ENCODE measurements at places on chromosomes 11 and 22. TPM values are rescaled to one million over a fixed set of nuclear protein-coding genes. Genes with fewer than 3 reads are reported as not detected.

The GGTLC3 gene
- 4.6 TPM for total RNA-seq

DNA sequence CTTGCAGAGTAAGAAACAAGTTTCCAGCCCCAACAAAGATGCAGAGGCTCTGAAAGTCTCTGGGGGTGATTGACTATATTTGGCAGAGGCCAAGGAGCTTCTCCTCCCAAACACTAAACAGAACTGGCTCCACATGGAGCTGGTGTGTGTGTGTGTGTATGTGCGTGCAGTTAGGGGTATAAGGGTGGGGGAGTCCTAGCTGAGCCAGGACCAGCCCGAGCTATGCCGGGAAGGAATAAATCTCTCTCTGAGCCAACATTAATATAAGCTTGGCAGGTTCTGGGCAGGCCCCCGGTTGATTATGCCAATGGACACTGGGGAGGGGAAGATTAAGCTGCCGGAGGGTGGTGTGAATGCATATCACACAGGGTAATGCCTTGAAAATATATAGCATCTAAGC, 324.2 kb downstream of the MIAT start:
- DNase-seq = no peak

DNA sequence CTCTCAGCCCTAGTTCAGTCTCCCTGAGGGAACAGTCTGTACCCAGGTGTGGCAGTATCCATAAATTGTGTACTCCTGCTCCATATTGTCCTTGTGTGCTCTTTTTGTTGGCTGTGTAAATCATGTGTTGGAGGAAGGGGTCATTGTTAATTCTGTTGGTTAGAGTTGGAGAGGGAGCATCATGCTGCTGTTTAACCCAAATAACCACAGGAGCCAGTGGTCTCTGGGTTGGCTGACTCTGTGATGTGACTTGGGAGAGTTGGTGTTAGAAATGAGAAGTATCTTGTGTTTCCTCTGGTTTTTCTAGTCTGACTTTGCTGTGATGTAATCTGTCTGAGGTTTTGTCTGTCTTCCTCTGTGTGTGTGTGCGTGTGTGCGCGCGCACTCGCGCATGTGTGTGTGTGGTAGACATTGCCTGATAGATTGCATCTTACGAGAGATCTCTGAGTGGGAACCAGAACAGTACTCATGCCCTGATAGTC, 30.5 kb downstream of the CTNND1 start:
- DNase-seq = peak; percentile 68

The CD82 gene
- total RNA-seq = 140 TPM

The GPHA2 gene
- total RNA-seq = not detected

The OR51I1 gene
- not detected for total RNA-seq

DNA sequence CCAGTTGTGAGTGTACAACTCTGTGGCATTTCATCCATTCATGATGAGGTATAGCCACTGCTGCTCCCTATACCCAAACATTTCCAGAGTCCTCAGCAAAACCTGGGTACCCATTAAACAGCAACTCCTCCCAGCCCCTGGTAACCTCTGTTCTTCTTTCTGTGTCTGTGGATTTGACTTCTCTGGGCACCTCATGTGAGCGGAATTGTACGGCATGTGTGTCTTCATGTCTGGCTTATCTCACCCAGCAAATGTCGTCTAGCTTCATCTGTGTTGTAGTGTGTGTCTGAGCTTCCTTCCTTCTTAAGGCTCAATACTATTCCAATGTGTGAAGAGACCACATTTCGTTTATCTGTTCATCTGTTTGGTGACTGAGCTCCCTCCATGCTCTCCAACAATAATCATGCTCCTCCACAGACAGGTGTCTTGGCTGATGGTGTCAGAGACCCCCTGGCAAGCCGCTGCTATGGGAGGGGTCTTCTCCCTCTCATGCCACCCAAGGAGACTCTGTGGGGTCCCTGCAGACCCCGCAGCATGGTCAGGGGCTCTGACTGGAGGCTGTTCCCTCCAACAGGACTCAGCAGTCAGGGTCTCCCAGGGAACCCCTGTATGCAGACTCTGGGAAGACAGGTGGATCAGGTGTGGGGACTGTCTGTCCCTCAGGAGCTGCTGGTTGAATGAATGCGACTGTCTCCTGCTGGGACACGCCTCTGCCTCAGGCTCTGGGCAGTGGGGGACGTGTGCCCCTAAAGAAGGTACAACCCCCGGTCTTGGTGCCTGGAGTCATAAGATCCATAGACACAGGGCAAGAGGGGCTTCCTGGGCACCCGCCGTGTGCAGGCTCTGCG, 52.7 kb downstream of the SMIM38 start:
- no peak for DNase-seq

The NCR3LG1 gene
- 11.7 TPM for total RNA-seq

DNA sequence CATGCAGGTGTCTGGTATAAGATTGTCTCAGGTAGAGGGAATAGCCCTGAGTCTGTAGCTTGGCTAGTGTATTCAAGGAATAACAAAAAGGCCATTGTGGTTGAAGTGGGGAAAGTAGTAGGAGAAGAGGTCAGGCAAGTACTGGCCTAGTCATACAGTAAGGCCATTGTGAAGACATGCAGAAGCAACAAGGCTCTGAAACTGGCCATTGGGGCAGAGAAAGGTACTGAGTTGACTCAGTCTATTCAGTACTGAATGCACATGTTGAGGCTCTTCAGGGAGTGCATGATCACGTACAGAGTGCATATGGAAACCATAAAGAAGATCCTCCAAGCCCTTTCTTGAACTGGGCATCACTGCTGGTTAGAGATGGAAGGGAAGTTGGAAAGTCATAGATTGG, 477.6 kb downstream of the SOX6 start:
- no peak for DNase-seq

DNA sequence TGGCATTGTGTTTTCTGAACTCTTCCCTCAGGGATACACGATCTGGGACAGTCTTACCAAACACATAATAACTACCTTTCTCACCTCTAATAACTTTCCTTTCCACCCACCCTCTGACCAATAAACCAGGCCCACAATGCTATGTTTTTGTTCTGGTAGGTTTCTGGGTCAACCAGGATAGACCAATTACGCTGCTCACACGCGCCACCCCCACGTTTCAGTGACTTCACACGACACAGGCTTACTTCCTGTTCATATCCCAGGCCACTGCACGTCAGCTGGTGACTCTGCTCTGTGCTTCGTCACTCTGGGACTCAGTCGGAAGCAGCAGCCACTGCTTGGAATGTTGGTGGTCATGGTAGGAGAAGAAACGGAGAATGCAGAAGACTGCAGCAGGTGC, 2.5 kb downstream of the KRTAP5-4 start:
- DNase-seq = peak; percentile 1

The OR51B4 gene
- not detected for total RNA-seq

DNA sequence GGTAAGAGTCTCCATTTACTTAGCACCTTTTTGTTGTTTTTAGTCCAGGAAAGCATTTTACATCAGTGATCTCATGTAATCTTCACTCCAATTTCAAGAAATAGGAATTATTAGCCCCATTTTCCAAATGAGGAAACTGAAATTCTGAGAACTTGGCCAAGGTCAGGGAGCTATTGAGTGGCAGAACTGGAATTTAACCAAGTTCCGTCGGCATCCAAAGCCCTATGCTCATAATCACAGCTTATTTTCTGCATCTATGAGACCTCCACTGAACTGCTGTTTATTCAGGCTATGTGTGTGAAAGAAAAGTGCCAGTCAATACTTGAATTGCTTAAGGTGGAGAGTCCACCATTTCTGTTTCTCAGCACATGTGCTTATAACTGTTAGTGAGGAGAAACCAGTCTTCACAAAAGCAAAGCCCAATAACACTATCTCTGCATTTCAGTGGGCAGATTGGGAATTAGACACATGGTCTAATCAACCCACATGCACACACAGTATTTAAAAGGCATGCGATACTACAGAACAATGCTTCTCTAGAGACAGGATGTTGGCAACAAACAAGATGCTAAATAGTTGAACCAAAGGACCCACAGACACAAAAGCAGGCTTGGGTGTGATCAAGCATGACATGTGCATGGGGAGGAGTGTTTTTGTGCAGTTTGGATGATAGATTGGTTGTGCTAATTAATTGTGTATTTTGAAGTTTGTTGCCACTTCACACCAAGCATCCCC, 780.6 kb downstream of the OPCML start:
- no peak for DNase-seq

DNA sequence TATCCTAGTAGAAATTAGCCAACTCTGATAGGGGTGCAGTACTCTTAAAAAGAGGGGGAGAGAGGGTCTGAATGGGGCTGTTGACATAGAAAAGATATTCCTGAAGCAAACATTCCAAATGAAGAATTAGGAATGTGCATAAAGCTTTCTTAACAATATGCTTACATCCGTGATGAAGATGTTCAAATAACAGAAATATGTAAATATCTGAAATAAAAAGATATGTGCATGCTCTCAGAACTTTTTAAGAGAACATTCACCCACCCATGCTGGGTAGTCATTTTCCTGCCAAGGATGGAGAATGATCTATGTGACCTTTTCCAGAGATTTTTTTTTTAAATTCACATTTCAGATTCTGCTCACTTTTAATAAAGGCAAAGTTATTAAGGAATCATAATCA, 80.6 kb downstream of the GRIA4 start:
- no peak for DNase-seq

- no peak for DNase-seq
These were observed 91.7 kb downstream of the PIWIL4 start for GRCh38 chr11:94658888-94659287.

- no peak for DNase-seq
These were observed 65.6 kb upstream of the CRYBB3 start for GRCh38 chr22:25134028-25134427.

The BAIAP2L2 gene
- 359 TPM for total RNA-seq

The MS4A2 gene
- total RNA-seq = 3.3 TPM

DNA sequence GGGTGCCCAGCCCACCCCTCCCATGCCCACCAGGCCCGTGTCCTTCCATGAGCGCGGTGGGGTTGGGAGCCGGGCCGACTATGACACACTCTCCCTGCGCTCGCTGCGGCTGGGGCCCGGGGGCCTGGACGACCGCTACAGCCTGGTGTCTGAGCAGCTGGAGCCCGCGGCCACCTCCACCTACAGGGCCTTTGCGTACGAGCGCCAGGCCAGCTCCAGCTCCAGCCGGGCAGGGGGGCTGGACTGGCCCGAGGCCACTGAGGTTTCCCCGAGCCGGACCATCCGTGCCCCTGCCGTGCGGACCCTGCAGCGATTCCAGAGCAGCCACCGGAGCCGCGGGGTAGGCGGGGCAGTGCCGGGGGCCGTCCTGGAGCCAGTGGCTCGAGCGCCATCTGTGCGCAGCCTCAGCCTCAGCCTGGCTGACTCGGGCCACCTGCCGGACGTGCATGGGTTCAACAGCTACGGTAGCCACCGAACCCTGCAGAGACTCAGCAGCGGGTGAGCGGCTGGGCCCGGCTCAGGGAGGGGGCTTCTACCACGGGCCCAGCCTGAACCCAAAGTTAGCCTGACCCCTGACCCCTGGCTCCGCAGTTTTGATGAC, 3.0 kb downstream of the PKP3 start:
- DNase-seq = no peak

- no peak for DNase-seq
These were observed 2.1 kb downstream of the FEZ1 start for GRCh38 chr11:125494031-125494360.

- DNase-seq = no peak
These were observed 3.3 kb downstream of the KCNQ1 start for GRCh38 chr11:2447951-2448650.

- DNase-seq = no peak
These were observed 135.9 kb downstream of the NTM start for GRCh38 chr11:131506348-131506747.

GRCh38 chr11:115693002-115693401, 188.8 kb upstream of the CADM1 start:
- no peak for DNase-seq
